ENCODE measurements at places on chromosomes 1 and 21. TPM values are rescaled to one million over a fixed set of nuclear protein-coding genes. Genes with fewer than 3 reads are reported as not detected.

- no peak for DNase-seq
These were observed 71.9 kb downstream of the CEP350 start for GRCh38 chr1:180026556-180026955.

GRCh38 chr21:10272216-10272615 lies 249.2 kb upstream of the TPTE start:
- DNase-seq = no peak

DNA sequence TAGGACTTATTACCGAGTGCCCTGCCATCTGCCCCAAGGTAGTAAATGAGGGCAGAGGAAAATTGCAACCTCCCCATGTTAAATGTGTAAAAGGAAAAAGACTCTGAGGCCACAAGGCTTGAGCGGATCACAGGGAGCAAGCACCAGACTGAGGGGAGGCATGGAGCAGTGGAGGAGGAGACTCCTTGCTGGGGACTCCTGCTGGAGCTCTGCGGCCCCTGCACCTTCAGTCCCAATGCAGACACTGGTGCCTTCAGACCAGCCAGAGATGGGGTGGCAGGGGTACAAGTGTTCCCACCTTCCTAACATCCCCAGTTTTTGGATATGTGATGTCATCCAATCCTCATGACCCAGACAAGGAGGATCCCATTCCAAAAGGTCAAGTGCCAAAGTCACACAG lies 128.4 kb upstream of the NGF start:
- DNase-seq = no peak

DNA sequence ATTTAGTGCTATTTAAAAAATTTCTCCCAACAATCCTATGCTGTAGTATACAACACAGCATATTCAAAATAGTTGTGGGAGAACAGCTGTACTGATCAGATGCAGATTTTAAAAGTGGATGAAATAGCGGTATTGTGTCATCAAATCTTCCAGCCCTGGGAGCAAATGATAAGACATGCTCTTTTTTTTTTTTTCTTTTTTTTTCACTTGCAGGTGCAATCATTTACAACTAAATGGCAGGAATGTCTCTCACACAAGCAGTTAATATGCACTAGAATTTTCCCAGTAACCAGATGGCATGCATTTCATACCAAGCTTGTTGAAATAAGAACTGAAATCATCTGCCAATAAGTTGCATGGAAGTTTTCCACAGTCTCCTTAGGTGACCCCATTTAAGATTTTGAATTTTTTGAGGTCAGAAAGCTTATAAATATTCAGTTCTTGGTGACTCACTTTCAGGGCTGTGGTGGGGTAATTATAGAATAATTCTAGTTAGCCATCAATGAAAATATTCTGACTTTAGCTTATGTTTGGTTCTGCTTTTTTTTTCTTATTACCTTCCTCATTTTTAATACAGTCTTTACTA lies 623.9 kb upstream of the NR5A2 start:
- no peak for DNase-seq

DNA sequence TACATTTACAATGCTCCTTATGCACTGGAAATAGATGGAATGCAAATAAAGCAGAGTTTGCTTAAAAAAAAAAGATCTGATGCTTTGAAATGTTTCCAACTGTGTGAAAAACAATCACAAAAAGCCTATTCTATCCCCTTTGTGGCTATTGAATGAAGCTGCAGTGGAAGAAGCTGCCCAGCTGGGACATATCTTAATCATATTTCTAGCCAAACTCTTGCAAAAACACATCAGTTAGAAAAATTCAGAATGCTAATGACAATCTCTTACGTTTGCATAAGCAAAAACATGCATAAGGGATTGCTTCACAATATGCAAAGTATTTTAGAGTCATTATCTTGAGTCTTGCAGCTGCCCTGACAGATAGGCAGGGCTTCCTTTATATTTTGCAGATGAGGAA lies 526.4 kb upstream of the USP24 start:
- DNase-seq = no peak

GRCh38 chr1:41013024-41013423 lies 8.5 kb downstream of the SLFNL1 start:
- DNase-seq = no peak

DNA sequence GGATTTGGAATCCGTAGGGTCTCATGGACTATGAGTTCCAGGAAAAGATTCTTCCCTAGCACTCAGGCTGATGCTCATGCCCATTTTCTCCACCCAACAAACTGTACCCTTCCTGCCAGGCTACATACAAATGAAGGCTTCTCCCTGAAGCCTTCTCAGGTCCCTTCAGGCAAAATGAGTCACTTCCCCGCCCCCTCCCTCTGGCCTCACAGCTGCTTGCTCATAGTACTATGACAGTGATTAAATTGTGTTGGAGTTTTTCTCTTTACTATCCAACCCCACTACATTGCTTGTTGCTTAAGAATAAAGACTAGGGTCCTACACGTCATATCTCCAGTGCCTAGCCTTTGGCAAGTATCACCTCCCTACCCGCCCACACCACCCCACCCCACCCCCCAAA lies 207.6 kb upstream of the NFIA start:
- DNase-seq = no peak

DNA sequence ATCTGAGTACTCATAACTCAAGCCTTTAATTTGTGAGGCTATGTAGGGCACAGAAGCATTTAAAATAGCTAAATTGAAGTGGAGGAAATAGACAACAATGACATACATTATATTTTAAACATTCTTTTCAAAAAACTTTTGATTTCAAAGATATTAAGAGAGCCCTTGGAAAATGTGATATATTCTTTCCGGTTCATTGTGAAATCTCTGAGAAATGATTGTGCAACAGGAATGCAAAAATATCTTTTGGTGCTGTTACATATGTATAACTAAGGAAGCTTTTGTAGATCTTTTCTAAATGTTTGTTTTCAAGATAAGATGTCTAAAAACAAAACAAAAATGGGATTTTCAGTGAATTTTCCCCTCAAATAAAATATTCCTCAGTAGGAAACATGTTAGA lies 185.2 kb downstream of the LEPR start:
- DNase-seq = no peak

DNA sequence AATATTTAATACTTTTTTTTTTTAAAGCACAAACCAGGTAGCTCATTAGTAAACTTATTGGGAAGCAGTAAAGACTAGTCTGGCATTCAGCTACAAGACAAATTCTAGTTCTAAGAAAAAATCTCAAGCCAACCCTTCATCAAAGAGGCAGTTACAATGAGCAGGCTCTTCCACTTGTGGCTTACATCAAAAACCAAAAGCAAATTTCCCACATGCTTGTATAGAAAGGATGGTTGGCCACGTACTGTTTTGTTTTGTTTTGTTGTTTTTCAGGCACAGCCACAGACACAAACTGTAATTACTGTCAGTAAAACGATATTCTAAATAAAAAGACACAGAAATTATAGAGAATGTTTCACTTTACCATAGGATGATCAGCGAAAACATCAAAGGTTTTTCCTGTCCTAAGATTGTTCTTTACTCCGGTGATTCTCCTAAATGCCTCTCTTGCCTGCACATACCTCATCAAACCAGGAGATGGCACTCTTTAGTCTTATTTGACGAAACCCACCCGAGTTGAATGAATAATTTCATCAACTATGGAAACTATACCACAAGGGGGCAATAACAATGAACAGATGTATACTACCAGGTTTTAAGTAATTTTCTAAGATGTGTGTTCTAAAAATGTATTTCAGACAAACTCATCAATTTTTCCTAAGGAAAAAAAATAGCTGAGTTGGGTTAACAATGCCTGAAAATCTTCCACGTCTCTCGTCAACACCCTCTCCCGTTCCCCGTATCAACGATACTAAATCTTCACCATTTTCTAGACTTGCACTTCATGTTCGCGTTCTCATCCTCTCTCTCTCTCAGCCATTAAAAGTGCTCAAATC lies 26.9 kb downstream of the RPL5 start:
- peak; percentile 87 for DNase-seq

The CHD5 gene
- total RNA-seq = 0.25 TPM

The CFHR1 gene
- not detected for total RNA-seq

The GJB3 gene
- 63.6 TPM for total RNA-seq

The PGD gene
- 95.6 TPM for total RNA-seq

The LIX1L gene
- 2.5 TPM for total RNA-seq

The EEIG2 gene
- total RNA-seq = 3.1 TPM

The SMPDL3B gene
- total RNA-seq = 16.2 TPM

Data from HT-29 (cell line).